Fibroblast of the aortic adventitia (primary cell): ENCODE measurements at places on chromosomes 12 and 14. TPM values are rescaled to one million over a fixed set of nuclear protein-coding genes. Genes with fewer than 3 reads are reported as not detected.

Gene BICDL1
- 1.8 TPM in 1 of 2 replicates, not detected in the other for total RNA-seq

Gene OLR1
- total RNA-seq: not detected in 2 replicates

Gene ACACB
- 14.7 and 31.2 TPM in 2 replicates for total RNA-seq

Gene TPH2
- not detected in 2 replicates for total RNA-seq

Gene FOXG1
- total RNA-seq: 0.63 TPM in 1 of 2 replicates, not detected in the other

Gene SIX1
- total RNA-seq: 4.6 and 9.6 TPM in 2 replicates

GRCh38 chr14:51444353-51445000 lies 204.4 kb downstream of the TMX1 start:
- no peak for DNase-seq

DNA sequence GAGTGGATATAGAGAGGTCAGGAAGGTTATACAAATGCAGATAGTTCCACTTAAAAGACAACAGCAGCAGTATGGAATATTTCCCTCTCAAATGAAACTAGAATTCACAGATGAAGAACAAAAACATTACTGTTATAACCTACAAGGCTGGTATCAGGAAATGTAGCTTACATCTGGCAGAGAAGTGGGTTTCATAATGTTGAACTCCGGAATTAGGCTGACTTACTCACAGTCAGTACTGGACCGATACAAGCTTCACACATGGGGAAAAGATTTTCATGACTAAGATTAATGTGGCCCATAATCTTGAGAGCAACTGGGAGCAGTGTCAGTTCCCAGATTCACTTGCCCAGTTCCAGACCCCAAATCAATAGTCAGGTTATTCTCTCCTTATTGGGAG lies 353.9 kb downstream of the DUSP6 start:
- DNase-seq: peak; percentile 65

GRCh38 chr12:52605542-52605941 lies 4.3 kb upstream of the KRT72 start:
- no peak for DNase-seq

DNA sequence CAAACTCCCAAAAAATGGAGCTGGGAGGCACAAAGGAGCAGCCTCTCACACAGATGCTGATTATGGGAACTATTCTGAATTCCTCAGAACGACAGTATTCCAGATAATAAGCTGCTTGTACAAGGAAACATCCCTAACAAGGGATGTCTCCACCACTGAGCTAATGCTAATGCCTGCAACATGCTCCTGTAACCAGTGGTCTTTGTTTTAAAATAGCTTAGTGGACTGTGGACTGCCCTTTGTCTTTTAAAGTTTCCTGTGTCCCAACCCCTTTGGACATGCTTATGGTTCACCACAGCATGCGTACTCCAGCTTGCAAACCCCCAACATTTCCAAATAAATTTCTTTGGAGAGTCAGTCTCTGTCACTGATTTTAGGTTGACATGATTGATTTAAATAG lies 16.4 kb upstream of the PITPNM2 start:
- DNase-seq: no peak

DNA sequence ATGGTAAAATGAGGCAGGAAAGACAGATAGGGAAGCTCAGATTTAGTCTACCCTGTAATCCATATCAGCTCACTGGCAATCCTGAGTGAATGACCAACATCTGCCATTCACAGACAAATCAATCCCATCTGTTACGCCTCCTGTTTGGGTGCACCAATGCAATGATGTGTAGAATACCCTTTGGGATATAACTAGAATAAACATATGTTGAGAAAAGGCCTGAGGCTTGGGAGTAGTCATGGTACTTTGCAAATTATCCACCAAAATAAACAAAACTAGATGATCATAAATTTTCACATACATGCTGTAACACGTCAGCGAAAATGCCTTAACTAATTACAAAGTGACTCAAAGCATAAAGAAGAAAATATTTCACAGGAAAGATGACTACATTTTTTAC lies 78.8 kb downstream of the KCNC2 start:
- no peak for DNase-seq

DNA sequence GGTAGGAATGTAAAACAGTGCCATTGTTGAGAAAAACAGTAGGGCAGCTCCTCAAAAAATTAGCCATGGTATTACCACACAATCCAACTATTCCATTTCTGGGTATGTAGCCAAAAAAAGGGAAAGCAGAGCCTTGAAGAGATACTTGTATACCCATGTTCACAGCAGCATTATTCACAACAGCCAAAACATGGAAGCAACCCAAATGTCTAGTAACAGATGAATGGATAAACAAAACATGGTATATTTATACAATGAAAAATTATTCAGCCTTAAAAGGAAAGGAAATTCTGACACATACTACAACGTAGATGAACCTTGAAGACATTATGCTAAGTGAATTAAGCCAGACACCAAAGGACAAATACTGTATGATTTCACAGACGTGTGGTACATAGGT lies 67.6 kb upstream of the GNG2 start:
- DNase-seq: peak; percentile 5

- no peak for DNase-seq
Observed at GRCh38 chr14:71388862-71389261, 481.6 kb downstream of the PCNX1 start.

- DNase-seq: no peak
Observed at GRCh38 chr14:54920052-54920451, 17.4 kb upstream of the GCH1 start.

DNA sequence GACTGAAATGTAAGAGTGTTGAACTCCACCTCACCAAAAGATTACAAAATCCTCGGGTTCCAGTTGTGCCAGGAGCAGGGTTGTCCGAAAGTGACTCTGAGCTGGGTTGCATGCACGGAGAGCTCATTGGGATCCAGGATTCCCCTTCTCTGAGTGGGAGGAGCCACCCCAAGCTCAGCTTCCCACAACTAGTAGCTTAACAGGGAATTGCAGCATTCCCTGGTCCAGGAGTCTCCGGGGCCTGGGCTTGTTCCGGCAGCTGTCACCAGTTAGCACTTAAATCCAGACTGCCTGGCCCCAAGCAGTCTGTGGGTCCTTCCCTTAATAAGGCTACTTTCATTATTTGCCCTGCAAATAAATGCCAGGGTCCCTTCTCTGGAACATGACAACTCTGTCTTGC lies 50.1 kb downstream of the CD9 start:
- DNase-seq: peak; percentile 52

- no peak for DNase-seq
Observed at GRCh38 chr12:119505001-119505400, 88.6 kb upstream of the TMEM233 start.
